ENCODE measurements at places on chromosomes 5 and 9.

GRCh38 chr9:89808076-89808755 lies 203.4 kb downstream of the GADD45G start:
- H3K27ac ChIP-seq: no peak overlapping the region
- H3K4me3 ChIP-seq: no peak overlapping the region
- no peaks in the 10 kb centered on the region for H3K36me3 ChIP-seq
- no peaks in the 10 kb centered on the region for H3K27me3 ChIP-seq
- H3K4me1 ChIP-seq: peaks cover 41% of the 10 kb centered on the region

GRCh38 chr5:76145945-76146344 lies 62.8 kb downstream of the SV2C start:
- DNase-seq: peak; percentile 12
- no peaks in the 10 kb centered on the region for H3K36me3 ChIP-seq
- no peak overlapping the region for H3K4me3 ChIP-seq
- H3K4me1 ChIP-seq: no peaks in the 10 kb centered on the region

DNA sequence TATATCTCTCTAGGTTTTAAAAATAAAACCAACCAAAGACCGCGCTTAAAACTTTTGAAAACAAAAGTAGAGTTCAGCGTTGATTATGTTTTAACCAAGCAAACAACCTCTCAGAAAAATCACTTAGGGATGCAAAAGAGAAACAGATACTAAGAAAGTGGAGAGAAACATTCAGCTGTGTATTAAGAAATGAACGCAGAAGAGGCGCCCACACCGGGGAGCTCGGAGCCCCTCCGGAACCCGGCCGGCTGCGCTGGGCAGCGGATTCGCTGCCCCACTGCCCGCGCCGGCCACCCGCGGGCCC lies 1.4 kb downstream of the PITX1 start:
- H3K4me3 ChIP-seq: peak overlapping the region; percentile 99
- H3K27ac ChIP-seq: peak overlapping the region; percentile 80
- no peaks in the 10 kb centered on the region for H3K27me3 ChIP-seq
- peaks cover 30% of the 10 kb centered on the region for H3K36me3 ChIP-seq

GRCh38 chr5:15926586-15926985 lies 253.0 kb downstream of the MARCHF11 start:
- H3K36me3 ChIP-seq: no peaks in the 10 kb centered on the region
- H3K4me1 ChIP-seq: no peaks in the 10 kb centered on the region
- H3K27me3 ChIP-seq: no peaks in the 10 kb centered on the region
- no peak overlapping the region for H3K27ac ChIP-seq

DNA sequence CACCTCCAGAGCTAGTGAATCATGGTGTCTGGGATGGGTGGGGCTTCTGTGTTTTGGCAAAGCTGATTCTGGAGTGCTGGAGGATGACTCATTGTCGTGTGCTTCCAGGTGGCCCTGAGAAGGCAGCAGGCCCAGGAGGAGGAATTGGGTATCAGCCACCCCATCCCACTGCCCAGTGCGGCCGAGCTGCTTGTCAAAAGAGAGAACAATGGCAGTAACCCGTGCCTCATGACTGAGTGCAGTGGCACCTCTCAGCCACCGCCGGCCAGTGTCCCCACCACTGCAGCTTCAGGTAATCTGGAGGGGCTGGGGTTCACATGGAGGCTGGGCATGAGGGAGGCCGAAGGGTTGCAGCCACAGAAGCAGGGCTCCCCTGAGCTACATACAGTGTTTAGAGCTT lies 5.4 kb downstream of the DMRT1 start:
- no peaks in the 10 kb centered on the region for H3K4me1 ChIP-seq
- no peak overlapping the region for H3K4me3 ChIP-seq
- H3K27ac ChIP-seq: no peak overlapping the region
- no peaks in the 10 kb centered on the region for H3K36me3 ChIP-seq
- no peak for DNase-seq

Measured in SJCRH30 (cell line).